ENCODE measurements at places on chromosomes 2 and 18.

DNA sequence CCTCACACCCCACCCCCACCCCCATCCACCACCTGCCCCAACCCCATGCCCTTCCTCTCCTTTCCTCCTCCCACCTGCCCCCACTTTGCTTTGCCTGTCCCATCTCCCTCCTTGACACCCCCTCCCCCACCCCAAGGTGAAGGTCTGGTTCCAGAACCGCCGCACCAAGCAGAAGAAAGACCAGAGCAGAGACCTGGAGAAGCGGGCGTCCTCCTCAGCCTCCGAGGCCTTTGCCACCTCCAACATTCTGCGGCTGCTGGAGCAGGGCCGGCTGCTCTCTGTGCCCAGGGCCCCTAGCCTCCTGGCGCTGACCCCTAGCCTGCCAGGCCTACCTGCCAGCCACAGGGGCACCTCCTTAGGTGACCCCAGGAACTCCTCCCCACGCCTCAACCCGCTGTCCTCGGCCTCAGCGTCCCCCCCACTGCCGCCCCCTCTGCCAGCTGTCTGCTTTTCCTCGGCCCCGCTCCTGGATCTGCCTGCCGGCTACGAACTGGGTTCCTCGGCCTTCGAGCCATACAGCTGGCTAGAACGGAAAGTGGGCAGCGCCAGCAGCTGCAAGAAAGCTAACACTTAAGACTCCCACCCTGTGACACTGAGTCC lies 3.0 kb upstream of the ATP6V1B1 start:
- DNase-seq, result no peak

DNA sequence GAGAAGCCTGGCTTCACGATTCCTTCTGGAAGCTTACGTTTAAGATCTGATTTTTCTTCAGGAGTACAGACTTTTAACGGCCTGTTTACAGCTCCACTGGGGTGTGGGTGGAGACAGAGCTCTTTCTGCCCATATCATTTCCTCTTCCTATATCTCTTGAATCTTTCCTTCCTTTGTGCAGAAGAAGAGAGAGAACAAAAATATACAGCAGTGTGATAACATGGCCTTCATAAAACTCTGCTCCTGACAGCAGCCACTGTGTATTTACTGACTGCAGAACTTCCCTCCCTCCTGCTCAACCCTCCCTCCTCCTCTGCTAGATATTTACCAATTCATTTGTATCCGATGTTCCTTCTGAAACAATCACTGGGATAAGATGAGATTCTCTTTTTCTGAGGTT lies 34.1 kb upstream of the REEP1 start:
- DNase-seq, result no peak

- no peak for DNase-seq
These were observed 392.6 kb downstream of the HRH4 start for GRCh38 chr18:24853076-24853475.

DNA sequence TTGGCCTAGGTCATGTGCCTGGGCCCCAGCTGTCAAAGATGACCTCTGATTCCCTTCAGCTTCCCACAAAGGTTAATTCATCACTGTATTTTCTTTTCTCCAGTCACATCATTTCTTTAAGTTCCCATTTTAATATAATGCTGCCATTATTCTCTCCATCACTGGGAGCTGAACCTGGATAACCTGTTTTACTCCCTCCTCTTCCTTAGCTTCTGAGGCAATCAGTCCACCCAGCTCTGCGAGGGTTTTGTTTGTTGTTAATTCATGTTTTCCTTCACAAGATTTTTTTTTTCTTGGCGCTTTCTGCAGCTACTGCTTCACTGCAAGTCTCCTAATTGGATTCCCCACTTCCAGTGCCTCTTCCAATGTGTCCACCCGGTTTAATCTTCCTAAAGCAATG lies 5.1 kb upstream of the EML4 start:
- DNase-seq, result peak; percentile 27

GRCh38 chr18:55546851-55547704 lies 40.9 kb downstream of the TCF4 start:
- DNase-seq, result no peak

GRCh38 chr2:201709049-201709448 lies 10.6 kb upstream of the MPP4 start:
- no peak for DNase-seq

GRCh38 chr2:64792300-64792699 lies 138.6 kb upstream of the SERTAD2 start:
- no peak for DNase-seq

DNA sequence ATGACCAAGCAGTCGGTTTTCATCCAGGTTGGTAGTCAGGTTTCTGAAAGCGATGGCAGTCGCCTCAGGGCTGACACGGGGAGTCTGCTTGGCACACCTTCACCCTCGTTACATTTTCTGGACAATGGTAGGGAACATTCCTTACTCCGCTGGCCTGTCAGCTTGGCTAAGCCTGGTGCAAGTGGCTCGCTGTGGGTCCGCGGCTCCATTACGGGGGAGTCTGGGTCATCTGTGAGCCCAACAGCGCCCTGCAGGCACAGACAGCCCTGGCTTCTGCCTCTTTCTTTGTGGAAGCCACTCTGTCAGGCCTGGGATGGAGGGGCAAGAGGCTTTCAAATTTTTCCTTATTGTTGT lies 95.6 kb downstream of the HDAC4 start:
- DNase-seq, result no peak

DNA sequence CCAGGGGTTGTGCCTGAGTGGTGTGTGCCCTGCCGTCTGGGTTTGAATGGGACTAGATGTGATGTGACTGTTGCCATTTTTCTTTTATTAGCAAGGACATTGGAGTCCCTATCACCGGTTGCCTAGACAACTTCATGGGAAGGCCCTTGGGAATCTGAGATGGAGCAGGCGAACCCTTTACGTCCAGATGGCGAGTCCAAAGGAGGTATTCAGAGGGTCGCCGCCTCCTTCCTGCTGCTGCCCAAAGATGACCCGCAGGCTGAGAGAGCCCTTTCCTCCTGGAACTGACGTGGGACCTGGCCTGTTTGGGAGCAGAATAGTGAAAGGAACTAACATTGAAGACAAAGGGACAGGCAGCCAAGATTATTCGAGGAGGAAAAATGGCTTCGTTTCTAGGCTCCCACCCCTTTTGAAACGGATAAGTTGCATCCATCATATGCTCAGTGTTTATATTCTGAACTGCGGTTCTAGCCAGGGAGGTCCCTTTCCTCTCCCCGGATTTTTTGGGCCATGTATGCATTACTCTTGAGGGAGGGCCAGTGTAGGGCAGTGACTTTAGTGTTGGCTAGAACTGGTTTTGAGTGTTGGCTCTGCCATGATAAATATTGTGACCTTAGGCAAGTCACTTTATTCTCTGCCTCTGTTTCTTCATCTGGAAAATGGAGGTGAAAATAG lies 673 bp downstream of the CENPO start:
- DNase-seq, result no peak

GRCh38 chr18:74500372-74500771 lies 4.2 kb downstream of the CNDP2 start:
- no peak for DNase-seq

- no peak for DNase-seq
These were observed 2.4 kb downstream of the SPRED2 start for GRCh38 chr2:65429786-65430602.

DNA sequence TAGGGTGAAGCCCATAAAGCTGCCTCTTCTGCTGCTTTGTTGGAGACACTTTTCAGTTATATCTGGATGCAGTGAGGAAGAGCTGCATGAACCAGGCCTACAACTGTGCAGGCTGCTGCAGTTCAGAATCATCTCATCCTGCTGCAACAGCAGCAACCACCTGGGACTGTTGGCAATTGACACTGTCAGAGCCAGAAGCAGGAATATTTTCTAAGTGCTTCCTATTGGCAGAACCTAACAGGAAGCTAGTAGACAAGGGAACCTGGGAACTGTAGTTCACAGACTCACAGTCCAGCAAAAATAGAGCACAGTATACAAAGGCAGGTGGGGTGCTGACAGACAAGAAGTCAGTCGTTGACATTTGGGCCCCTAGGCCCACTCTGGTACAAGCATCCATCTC lies 452.9 kb upstream of the SPRED2 start:
- no peak for DNase-seq

GRCh38 chr18:62450175-62450545 lies 72.7 kb upstream of the ZCCHC2 start:
- no peak for DNase-seq

DNA sequence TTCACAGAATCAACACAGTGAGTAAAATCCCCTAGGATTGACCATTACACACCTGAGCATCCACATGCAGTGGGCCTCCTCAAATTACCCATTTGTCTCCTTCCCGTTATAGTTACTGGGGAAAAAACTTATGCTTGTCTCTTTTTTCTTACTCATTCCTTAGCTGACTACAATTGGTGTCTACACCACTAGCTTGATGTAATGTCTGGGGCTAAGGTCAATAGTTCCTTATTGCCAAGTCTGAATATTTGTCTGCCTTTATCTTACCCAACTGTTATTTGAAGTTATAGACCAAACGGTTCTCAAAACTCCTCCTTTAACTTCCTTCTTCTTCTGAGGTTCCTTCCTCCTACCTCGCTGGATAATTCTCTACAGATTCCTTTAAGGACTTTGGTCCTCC lies 41.9 kb upstream of the TMEM17 start:
- no peak for DNase-seq

DNA sequence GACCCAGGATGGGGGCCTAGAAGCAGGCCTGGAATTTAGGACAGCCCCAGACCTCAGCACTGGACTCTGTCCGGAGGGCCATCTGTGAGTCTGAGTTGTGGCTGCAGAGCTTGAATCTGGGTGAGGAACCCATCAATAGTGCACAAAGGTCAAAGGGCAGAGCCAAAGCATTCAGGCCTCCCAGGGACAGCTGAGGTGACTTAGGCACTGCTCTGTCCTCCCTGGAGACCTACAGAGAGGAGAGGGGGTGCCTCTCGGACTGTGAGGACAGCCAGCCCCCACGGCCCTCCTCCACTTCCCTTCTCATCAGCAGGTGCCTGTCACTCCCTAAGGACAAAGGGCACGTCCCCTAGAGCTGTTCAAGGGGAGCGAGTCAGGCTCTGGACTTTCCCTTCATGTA lies 25.1 kb upstream of the PRLH start:
- no peak for DNase-seq

DNA sequence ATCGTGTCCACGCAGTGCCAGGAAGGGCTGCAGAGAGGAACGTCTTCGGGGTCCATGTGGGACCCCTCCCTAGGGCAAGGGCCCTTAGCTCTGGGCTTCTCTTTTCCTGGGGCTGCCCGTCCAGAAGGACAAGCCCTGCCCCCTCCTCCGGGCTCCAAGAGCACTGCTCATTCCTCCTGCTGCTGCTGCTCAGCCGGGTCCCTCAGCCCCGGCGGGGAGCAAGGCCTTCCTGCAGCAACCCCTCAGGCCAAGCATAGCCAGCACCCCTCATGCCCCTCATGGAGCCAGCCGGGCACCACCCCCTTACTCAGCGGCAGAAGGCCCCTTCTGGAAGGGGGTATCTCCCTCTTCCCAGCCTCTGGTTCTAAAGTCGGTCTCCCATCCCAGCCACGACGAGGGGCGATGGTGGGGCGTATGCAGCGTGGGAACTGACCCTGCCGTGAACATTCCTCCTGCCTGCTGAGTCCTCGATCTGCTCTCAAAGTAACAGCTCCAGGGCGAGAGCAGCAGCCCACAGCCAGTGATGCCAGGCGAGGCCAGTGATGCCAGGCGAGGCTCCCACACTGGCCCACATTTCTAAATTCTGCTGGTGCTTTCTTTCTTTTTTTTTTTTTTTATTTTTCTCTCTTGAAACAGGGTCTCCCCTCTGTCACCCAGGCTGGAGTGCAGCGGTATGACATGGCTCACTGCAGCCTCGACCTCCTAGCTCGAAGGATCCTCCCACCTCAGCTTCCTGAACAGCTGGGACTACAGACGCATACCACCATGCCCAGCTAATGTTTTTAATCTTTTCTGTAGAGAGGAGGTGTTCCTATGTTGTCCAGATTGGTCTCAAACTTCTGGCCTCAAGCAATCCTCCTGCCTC lies 99.7 kb downstream of the HDAC4 start:
- no peak for DNase-seq

DNA sequence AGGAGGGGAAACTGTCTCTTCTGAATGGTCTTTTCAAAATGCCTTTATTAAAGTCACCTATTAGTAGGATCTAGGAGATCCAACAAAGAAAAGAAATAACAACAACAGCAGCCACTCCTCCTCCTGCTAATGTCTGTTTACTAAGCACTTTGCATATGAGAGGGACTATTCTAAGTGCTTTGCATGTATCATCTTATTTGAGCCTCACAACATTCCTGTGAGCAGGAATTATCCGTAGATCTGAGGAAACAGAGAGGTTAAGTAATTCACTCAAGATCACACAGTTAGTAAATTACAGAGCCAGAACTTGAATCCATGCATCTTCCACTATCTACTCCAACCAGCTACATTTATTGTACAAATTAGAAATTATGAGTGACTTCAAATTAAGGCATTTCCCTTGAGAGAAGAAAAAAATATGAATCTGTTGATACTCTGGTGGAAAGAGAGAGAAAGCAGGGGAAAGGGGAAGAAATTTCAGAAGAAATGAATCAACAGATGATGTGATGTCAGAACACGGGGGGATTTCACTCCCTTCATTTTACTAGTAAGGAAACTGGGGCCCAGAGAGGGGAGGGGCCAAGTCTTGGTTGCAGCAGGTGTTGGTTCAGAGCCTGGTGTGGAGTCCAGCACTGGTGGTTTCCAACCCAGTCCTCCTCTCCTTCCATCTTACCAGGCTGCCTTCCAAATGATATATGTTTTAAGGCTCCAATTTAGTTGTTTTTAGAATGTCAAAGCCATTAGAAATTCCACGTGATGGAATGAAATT lies 49.7 kb downstream of the TSN start:
- DNase-seq, result no peak

DNA sequence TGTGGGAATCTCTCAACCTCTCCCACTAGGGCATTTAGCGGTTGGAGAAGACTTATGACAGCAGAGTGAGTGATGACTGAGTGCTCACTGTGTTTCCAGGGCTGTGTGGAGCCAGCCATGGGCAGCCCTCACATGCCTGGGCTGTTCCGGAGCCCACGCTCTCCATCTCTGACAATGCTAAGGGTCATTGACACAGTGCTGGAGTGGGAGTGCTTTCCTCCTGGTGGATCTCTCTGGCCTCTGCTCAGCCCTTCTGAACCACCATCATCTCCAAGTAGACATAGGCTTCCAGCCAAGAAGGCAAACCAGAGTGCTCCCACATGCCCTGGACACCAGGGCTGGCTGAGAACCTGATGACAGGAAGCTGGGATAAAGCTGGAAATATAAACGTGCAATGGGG lies 33.1 kb upstream of the TWIST2 start:
- no peak for DNase-seq

DNA sequence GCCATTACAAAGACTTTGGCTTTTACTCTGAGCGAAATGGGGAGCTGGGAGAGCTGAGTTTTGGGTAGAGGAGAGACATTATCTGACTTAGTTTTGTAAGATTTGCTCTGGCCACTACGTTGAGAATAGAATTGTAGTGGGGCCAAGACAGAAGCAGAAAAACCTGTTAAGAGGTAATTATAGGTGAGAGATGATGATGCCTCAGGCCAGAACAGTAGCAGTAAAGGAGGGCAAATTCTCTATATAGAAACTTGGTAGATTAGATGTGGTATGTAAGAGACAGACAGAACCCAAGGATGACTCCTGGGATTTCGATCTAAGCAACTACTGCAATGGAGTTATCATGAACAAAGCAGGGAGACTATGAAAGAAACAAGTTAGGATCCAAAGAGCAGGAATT lies 17.4 kb upstream of the CREB1 start:
- DNase-seq, result no peak

GRCh38 chr18:77069931-77070330 lies 62.7 kb downstream of the MBP start:
- DNase-seq, result no peak
